Stimulated activated CD8-positive, alpha-beta memory T cell treated with anti-CD3 and anti-CD28 coated beads, Interleukin-15, amount 100 ng/mL, for 1 hour (primary cell): ENCODE measurements at places on chromosomes 3 and 15.

- no peak for DNase-seq
These were observed 270.0 kb upstream of the PROK2 start for GRCh38 chr3:72054976-72055375.

DNA sequence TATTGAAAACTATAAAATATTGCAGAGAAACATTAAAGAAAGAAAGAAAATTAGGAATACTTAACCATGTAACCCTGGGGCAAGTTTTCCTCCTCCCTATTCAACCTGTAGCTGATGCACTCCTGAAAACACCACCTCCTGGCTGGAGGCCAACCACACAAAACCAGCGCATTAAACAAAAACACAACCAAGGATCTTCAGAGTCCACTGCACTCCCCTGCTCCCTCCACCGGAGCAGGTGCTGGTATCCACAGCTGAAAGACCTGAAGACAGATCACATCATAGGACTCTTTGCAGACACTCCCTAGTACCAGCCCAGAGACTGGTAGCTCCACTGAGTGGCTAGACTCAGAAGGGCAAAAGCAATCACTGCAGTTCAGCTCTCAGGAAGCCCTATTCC lies 13.6 kb upstream of the ADAMTS17 start:
- DNase-seq, result no peak

DNA sequence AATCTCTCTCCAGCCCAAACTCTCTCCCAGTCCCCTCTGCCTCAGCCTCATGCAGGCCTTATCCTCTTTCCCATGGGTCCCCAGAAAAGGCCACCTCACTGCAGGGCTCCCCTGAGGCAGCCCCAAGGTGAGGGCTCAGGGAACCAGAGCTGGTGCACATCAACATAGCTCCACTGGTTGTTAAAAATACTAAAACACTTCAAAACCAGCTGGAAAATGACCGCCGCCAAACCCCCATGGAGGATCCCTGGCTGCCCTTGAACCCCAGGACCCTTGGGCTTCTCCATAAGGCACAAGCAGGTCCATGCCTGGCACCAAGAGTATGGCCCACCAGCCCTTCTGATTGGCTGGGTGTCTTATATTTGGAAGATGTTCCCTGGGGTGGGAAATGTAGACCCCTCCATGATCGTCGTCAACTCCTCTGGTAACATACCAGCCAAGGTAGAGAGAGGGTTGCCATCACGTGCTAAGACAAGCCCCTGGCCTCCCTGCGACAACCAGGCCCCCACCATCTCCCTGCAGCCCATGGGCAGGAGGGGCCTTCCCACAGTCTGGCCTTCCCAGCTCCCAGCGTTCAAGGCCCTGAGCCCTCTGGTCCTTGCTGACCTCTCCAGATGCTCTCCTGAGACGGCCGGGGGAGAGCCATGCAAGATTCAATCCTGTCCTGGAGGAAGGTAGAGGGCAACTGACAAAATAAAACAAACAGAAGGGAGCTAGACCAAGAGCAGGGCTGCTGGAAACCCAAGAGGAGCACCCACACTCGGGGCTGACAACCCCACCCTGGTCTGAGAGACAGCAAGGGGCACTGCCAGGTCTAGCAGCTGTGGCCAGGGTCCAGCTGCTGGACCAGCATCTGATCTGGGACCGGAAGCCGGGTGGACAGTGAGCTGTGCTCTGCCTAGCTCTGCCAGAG lies 132.1 kb upstream of the PRR20G start:
- no peak for DNase-seq

GRCh38 chr3:152302521-152303021 lies 33.8 kb downstream of the MBNL1 start:
- no peak for DNase-seq

DNA sequence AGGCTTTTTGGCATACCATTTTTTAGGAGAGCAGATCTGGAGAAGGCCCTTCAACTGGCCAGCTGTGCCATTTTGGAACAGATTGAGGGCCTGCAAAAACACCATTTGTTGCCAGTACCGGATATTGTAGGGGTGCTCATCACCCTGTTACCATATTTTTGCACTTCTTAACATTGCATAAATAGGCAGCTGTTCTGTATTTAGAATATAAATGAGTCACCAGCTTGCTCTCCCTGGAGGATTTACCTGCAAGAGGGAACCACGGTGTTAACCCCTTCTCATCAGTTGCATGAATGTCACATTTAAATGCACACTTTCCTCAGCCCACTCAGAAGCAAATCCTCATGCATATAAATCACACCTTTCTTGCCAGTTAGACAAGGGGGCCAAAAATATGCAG lies 435.6 kb downstream of the ROBO2 start:
- DNase-seq, result no peak

- no peak for DNase-seq
These were observed 52.9 kb upstream of the SEC13 start for GRCh38 chr3:10373686-10374261.

GRCh38 chr3:129058441-129059200 lies 2.0 kb upstream of the GP9 start:
- no peak for DNase-seq

- DNase-seq, result no peak
These were observed 113.2 kb downstream of the MBNL1 start for GRCh38 chr3:152381881-152382295.

DNA sequence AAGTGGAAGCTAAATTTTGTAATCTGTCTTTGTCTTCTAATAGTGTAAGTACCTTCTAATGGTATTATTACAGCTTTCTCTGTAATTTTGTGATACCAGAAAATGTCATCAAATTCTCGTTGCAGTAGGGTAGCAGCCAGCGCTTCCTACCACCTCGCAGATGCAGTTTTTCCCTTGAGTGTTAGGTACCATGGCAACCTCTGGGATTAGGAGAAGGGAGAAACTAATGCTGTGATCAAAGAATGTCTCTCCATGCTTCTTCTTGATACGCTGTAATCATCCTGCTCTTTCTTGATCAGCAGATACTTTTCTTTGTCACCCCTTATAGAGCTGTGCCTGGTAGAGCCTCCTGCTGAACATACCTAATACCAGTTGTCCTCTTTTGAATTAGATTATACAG lies 27.7 kb downstream of the SRP14 start:
- DNase-seq, result no peak

DNA sequence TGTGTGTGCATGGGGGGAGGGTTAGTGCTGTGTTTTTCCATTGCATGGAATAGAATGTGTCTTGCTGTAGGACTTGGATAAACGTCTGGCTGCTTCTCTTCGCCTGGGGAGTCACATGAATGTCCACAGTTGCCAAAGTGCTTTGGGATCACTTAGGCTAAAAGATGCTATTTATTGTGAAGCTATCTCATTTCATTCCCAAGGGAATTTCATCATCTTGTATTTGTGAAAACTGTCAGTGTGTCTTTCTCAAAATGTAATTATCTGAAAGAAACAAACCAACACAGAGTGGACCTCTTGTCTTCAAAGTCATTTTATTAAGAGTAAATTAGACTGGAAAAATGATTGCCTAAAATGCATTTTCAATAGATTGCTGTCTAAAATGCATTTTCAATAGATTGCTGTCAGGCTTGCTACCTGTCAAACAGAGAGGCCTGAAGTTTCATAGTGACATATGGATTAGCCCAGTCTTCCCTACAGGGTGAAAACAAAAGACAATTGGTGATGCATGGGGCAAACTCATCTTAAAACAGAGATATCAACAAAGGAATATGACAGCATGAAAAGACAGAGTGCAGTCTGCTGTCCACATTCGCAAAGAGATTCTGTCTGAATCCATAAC lies 117.1 kb upstream of the GOLIM4 start:
- DNase-seq, result no peak

DNA sequence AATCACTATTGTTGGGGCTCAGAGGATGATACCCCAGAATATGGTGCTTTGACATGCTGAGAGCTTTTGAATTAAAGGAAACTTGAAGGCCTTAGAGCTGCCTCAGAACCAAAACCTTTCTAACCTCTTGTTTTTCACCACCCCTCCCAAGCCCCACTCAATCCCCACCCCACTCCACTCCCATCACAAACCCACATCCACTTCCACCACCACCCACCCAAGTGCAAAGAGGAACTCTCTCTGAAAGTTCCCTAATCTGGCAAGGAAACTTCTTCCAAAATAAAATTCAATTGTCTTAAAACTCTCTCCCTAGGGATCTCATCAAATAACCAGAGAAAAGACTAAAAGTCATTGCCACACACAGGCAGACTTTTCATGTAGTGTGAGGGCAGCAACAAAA lies 301.2 kb upstream of the ARHGEF26 start:
- no peak for DNase-seq

DNA sequence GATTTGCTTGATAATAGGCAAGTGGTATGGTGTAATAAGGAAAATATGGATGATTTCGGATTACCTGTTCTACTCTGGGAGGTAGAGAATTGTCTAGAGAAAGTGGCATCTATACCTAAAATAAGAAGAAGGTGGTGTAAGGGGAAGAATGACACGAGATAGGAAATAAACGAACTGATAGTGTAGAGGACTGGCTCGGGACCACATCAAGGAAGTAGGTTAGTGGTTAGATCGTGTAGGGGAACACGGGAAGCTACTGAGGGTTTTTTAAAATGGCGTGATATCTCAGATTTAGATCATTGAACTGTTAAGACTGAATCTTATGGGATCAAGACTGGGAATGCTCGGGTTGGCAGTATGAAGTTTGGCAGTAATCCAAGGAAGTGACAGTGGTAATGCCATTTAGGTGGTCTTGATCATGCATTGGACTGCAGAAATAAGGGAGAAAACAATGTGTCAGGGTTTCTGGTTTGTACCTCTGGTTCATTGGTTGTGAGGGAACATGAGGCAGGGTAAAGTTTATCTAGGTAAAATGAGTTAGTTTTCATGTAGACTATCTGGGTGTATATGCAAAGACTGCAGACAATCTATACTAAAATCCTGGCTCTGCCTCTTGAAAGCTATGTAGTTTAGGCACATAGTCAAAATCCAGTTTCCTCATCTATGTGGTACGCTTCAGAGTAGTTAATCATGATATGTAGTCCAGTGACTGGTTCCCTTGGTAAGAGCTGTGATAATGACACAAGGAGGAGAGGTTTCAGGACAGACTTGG lies 7.4 kb downstream of the RPL14 start:
- no peak for DNase-seq

- DNase-seq, result no peak
These were observed 3.2 kb downstream of the TNNC1 start for GRCh38 chr3:52450489-52451236.

DNA sequence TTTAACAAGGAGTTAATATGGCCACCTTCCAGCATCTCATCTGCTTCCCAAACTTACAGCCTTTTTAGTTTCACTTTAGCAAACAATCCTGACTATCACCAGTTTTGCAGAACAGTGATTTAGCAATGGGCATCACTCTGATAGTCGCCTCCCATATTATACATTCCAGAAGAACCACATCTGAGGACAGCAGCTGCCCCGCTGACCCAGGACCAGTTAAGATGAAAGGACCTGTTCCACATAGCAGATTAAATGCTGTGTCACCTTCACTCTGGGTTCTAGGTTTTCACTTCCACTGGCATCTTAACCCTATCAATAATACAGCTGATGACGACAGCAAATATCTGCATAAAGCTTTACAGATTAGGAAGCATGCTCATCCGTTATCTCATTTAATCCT lies 99.8 kb downstream of the TRIM69 start:
- no peak for DNase-seq

- DNase-seq, result no peak
These were observed 126.4 kb upstream of the FAM3D start for GRCh38 chr3:58792921-58793451.

- DNase-seq, result no peak
These were observed 691.7 kb upstream of the CBLB start for GRCh38 chr3:106560451-106560966.

- DNase-seq, result peak; percentile 57
These were observed 23.7 kb upstream of the TPRG1 start for GRCh38 chr3:189148081-189148507.

DNA sequence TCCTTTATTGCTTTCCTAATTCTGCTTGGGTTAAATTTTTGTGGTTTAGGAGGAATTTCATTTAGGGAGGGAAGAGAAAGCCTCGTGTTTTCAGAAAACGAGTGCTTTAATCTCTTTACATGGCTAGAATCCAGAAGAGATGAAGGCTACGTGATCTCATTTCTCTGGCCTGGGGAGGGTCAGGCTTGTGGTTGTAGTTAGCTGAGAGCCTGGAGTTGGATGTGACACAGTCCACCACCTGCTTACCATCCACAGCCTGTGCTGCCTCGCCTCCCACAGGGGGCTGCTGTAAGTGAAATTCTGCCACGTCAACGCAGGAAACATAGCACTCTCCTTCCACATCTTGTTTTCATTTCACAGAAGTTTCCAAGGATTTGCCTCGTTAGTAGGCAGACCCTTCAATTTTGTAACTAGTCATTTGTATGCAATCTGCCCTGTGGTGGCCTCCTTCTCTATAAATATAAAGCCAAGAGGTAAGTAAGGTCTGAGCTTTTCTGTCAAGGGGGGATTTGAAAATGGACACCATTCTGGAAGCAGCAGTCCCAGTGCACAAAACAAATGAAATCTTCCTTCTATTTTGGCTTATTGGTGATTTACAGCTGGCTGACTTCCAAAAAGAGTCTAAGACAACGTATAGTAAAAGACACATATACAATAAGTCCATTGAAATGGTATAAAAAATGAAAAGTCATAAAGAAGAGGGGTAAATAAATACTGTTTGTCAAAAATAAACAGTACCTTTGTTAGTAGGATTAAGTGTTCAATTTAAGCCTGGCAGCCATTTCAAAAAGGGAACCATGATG lies 3.4 kb downstream of the GXYLT2 start:
- DNase-seq, result no peak

- no peak for DNase-seq
These were observed 86.4 kb upstream of the ALDH1L1 start for GRCh38 chr3:126266850-126267168.
